ENCODE measurements at places on chromosomes 2 and 18.

DNA sequence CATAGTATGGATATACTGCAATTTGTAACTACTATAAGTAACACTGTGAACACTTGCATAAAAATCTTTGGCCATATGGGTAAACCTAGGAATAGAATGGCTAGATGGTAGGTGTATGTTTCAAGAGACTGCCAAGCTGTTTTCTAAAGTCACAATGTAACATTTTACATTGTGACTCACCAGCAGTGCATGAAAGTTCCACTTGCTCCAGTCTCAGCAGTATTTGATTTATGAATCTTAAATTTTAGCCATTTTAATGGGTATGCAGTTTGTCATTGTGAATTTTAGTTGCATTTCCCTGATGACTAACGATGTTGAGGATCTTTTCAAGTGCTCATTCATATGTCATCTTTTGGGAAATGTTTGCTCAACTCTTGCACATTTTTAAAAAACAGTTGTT is 86.1 kb downstream of the FARSB start:
- no peak for DNase-seq

- no peak for DNase-seq
Measured at GRCh38 chr2:129880971-129881370, 98.5 kb upstream of the RAB6C start.

GRCh38 chr2:233354971-233355574 is 779 bp downstream of the DGKD start:
- peak; percentile 13 for DNase-seq

- no peak for DNase-seq
Measured at GRCh38 chr18:45637546-45638327, 22.5 kb downstream of the SLC14A2 start.

DNA sequence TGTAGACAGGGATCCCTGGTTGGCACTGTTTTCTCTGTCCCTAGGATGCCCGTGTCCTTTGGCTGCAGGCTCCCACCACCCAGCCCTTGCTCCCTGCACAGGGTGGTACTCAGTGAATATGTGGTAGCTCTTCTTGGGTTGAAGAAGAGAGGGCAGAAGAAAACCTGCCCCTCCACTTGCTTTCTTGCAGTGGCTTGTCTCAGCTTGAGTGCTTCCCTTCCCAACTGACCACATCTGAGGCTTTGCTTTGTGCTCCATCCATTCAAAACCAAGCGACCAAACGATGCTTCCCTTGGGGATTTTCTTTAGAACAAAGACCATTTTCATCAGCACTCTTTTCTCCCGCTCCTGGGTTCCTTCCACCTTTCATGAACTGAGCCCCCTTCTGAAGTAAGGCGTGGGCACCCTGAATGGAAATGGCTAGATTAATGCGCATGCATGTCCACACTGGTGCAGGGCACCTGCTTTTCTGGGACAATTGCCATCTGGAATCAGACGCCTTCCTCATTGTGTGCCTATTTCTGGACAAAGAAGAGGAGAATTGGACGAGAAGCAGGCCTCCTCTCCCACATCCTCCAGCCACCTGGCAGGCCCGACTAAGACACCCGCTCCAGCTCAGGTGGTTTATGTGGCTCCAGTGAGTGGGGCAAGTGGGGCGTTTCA is 59.1 kb downstream of the ARL4C start:
- peak; percentile 87 for DNase-seq

DNA sequence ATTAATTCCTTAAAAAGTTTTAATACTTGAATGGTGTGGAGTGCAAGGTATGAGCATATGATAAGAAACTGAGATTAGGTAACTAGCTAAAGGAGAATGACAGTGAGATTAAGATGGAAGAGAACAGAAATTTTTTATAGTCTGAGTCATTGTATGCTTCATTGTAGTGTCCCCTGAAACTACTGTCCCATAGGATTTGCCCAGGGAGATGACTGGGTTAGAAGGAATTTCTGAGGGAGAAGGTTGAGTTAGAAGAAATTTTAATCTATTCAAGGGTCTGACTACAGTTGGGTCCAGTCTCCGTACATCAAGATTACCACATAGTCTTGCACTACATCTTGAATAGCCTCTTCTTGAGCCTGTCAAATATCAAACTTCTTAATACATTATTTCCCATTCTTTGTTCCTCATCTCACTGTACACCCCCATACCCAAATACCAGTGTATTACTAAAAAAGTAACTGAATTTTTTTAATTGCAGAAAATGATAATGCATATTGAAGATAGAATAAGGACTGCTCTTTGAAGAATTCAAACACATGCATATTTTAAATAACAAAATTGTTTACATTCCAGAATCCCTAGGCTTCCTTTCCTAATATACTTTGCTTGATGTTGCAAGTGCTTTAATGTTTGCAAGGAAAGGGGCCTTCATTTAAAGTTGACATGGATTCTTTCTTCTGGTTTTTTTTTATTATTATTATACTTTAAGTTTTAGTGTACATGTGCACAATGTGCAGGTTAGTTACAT is 314.3 kb upstream of the COL3A1 start:
- no peak for DNase-seq

GRCh38 chr18:46488471-46489213 is 168.4 kb downstream of the LOXHD1 start:
- DNase-seq, result no peak

DNA sequence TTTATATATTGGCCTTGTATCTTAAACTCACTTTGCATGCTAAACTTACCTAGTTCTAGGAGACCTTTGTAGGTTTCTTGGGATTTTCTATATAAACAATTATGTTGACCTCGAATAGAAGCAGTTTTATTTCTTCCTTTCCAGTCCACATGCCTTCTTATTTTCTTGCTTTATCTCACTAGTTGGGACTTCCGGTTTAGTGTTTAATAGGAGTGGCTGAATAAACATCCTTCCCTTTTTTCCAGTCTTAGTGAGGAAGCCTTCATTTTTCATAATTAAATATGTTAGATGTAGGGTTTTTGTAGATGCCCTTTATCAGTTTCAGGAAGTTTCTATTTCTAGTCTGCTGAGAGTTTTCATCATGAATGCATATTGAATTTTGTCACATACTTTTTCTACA is 347.3 kb upstream of the HNRNPA3 start:
- DNase-seq, result no peak

- DNase-seq, result no peak
Measured at GRCh38 chr18:59885579-59886163, 14.1 kb upstream of the PMAIP1 start.

DNA sequence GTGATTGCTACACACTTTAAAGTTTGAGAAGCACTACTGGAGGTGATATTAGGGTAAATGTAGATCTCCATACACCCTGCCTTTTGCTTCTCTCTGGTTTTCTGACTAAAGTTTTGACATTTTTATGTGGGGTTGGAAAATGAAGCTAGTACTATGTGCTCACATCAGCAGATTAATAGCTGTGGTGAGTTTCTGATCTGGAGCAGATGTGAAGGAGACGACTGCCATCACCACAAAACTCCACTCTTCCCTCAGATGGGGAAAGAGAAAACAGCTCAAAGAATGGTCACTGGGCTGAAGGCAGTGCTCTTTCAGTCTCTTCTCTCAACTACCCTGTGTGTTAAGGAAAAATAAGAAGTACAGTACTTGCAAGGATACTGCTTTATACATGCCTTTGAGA is 37.2 kb downstream of the PLEKHA3 start:
- no peak for DNase-seq

DNA sequence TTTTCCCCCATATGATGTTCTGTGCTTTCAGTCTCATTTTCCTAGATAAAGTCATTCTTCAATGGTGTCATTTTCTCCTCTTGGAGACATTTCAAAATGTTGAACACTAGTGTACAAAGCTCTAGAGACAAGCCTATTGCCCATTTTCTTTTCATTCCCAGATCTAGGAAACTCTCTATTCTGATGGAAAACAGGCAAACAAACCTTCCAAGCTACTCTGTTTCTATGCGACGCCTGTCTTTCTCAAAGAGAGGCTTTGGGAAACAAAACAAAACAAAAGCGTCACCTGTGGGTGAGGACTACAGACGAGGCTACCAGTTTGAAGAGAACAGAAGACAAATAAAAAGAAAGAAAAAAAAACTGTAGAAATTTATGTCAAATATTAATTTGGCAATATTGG is 311.0 kb downstream of the CBLN2 start:
- DNase-seq, result no peak

DNA sequence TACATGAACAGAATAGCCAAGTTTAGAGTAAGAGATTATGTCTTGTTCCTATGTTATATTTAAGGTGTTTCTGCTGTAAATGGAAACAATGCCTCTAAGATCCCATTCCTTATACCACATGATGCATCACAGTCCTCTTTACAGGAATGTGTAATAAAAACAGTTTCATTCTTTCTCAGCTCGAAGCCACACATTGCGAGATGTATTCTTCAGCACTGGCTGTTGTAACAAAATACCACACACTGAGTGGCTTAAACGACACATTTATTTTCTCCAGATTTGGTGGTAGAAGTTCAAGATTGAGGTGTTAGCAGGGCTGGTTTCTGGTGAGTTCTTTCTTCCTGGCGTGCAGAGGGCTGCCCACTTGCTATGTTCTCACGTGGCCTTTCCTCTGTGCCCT is 246.2 kb downstream of the SOCS6 start:
- no peak for DNase-seq

DNA sequence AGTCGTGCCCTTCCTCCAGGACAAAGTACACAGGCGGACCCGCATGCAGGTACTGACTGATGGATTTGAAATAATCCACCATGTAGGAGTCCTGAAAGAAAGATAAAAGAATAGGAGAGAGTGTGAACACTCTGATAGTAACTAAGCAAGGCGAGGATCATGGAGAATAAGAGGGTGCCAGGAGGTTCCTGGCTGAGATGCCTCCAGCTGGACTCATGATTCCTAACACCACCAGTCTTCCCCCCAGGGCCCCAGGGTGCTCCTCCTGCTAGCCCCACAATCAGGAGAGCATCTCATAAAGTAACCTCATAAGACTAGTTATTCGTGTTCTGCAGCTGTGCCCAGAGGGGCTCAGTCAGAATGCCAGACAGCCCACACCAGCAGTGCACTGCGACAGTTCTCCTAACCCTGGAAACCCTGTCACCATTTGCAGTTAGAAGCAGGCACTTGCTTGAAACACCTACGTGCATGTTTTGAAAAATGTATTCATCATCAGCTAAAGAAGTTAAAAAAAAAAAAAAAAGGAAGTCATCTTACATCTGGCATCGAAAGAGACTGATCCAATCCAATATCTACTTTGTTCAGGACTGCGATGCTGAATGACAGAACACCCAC is 36.7 kb downstream of the RMC1 start:
- no peak for DNase-seq

DNA sequence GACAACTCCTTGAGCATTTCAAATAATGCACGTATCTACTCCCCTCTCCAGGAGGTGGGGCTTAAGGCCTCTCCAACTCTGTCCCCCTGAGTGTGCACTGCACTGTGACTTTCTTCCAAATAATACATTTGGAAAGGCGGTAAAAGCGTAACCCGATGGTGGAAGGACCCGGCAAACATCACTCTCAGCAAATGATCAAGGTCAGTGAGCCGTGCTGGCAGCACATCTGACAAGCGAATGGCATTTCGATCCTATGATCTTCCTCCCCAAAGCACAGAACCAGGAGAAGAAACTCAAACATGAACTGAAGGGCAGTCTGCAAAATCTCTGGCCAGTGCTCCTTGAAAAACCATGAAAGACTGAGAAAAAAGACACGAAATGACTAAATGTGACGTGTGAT is 208.7 kb downstream of the TWIST2 start:
- no peak for DNase-seq

DNA sequence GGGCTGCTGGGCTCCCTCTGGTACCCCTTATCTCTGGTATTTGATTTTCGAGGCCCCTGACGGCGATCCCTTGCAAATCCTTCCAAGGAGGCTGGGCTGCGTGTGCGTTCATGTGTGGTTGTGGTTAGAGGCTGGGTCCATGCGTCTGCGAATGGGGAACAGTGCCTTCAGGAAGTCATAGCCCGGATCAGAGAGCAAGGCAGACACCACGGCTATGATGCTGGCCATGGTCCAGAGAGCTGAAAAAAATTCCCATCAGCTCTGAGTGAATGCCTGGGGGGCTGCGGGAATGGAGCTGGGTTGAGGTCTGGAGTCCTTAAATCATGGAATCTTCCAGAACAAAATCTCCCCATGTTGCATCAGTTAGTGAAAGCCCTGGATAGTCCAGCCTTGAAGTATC is 145.5 kb downstream of the ACKR3 start:
- peak; percentile 17 for DNase-seq

DNA sequence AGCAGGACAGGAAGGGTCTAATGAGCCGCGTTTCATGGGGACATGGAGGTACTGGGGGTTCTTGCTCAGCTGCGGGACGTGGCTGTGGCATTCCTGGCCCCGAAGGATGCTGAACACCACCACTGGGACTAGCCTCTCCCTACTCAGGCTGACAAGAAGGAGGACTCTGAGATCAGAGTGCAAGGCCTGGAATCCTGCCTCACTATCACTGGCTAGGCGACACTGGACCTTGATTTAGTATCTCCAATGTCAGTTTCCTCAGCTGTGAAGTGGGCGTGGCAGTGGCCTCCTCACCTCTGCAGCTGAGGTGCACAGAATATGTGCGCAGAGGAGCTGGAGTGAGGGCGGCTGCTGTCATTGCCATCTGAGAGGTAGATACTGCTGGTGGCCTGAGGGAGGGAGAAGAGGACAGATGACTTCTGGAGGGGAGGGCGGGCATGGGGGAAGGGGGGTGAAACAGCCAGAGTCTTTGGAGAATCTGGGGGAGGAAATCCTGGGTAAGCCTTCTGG is 157.8 kb upstream of the CAPN13 start:
- DNase-seq, result no peak

- DNase-seq, result no peak
Measured at GRCh38 chr2:241279828-241280227, 35.6 kb downstream of the HDLBP start.
